ENCODE measurements at places on chromosomes 3 and 15.

DNA sequence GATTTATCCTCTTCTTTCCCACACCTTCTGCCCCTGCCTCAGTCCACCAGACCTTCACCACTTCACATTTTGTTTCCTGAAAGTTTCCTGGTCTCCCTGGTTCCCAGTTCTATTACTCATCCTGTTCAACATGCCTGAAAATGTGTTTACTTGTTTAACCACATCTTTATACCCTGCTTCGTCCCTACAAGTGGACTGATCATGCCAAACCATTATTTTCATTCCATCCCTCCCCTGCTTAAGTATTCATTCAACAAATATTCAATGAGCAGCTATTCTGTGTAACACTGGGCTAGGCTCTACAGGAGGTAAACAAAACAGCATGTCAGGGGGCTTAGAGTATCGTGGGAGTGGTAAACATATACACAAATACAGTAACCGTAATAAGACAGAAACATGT lies 5.5 kb downstream of the MYO5A start:
- DNase-seq: no peak

DNA sequence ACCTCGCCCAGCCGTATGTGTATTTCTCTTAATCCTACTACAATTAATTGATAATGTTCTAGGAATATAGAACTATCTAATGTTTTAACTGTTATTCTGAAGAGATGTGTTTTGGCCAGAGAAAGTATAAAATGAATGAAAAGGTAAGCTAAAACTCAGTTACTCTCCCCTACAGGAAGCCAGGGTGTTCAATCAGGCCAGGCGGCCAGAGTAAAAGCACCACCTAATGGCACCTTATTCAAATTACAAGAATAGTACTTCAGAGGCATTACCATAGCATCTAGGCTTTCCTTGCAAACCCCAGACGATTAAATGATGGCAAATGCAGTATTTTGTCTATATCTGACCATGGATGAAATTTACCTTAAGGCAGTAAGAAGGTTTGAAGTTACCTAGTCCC lies 10.4 kb downstream of the SLC12A8 start:
- DNase-seq: no peak

- no peak for DNase-seq
Measured at GRCh38 chr3:193132241-193132640, 108.8 kb upstream of the PLAAT1 start.

DNA sequence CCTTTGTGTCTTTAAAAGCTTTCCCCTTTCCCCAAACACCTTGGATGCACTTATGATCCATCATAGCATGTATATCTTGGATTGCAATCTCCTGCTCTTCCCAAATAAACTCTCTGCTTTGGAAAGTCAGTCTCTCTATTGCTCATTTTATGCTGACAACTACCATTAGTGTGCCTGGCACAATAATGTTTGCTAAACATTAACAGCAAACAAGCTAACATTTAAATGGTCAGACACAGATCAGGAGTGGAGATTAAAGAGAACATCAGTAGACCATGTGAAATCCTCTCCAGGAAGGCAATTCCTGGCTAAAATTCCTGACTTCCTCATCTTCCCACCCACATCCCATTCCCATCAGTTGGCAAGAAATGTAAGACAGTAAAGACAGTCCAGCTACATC lies 44.3 kb upstream of the EIF1B start:
- DNase-seq: no peak

GRCh38 chr3:5766848-5767247 lies 579.3 kb downstream of the EDEM1 start:
- DNase-seq: no peak

DNA sequence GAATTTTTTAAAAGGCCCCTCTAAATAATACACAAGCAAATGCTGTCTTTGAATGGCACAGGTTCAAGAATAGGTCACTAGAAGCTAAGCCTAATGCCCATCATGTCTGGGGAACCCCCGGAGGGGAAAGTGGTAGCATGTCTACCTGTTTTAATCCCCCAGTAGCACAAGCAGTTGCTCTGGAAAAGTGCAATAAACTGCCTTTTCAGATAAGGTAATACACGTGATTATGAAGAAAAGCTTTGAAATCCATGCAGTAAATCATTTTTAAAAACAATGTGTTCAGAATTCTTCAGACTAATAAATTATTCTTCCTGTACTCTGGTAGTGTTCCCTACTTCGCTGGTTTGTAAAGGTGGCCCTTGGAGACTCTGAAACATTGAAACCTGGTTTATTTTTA lies 922.2 kb downstream of the ROBO1 start:
- DNase-seq: no peak

DNA sequence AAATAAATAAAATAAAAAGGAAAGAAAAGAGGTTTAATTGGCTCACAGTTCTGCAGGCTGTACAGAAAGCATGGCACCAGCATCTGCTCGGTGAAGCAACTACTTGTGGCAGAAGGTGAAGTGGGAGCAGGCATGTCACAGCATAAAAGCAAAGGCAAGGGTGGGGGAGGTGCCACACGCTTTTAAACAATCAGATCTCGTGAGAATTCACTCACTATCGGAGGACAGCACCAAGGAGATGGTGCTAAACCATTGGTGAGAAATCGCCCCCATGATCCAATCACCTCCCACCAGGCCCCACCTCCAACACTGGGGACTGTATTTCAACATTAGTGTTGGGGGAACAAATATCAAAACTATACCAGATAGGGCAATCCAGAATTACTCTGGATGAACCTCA lies 15.3 kb downstream of the SCG3 start:
- DNase-seq: no peak

- DNase-seq: no peak
Measured at GRCh38 chr3:122858373-122858772, 63.5 kb downstream of the SLC49A4 start.

DNA sequence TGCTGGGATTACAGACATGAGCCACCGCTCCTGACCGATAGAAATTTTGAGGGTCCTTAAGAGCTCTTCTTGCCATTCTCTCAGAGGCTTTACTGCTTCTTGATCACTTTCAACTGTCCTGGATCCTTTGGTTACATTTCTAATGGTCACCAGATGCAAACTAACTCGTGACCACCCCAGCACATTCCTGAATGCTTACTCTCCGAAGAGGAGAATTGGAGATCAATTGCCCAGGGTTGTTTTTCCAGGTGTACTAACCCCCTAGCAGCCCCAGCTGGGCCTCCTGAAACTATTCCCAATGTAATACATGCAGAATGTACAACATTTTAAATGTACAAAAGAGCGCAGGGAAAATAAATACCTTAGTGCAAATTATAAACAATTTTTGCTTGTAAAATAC lies 65.1 kb upstream of the TBL1XR1 start:
- no peak for DNase-seq

DNA sequence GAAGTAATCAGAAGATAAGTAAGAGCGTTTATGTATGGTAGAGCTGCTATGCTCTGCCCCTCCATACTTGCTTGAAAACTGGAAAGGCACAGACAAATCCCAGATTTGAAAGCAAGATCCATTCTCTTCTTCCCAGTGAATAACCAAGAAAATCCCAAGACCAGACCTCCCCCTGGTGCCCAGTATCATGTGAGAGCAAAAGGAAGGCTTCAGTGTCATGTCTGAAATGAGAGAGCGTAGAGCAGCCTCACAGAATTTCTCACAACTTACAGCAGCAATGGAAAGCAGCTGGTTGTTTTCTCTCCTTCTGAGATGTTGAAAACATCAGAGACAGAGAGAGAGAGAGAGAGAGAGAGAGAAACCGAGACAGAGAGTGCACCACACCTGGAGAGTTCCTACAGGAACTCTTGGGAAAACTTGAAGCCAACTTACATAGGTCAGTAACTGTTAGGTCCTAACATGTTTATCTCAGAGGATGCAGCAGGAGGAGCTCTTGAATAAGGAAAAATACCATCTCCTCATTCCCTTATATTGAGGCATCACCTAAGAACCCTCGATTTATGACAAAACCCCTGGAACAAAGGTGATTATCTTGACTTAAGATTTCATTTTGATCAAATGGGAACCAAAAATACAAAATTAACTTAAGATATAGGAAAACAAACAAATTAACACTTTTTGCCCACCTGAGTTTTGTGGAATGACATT lies 273.3 kb downstream of the NSUN3 start:
- no peak for DNase-seq

GRCh38 chr15:92391640-92392039 lies 2.0 kb upstream of the ST8SIA2 start:
- DNase-seq: no peak

DNA sequence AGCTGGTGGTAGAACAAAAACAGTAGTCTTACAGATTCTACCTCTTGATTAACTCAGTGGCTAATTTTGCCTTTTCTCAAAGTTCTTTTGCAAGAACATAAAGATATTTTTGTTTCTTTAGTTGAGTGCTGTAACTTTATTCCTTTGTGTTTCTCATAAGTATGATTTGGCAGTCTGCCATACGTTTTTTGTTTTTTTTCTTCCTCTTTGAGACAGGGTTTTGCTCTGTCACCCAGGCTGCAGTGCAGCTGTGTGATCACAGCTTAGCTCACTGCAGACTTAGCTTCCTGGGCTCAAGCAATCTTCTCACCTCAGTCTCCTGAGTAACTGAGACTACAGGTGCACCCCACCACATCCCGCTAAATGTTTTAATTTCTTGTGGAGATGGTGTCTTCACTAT lies 22.4 kb downstream of the B3GNT5 start:
- DNase-seq: no peak

DNA sequence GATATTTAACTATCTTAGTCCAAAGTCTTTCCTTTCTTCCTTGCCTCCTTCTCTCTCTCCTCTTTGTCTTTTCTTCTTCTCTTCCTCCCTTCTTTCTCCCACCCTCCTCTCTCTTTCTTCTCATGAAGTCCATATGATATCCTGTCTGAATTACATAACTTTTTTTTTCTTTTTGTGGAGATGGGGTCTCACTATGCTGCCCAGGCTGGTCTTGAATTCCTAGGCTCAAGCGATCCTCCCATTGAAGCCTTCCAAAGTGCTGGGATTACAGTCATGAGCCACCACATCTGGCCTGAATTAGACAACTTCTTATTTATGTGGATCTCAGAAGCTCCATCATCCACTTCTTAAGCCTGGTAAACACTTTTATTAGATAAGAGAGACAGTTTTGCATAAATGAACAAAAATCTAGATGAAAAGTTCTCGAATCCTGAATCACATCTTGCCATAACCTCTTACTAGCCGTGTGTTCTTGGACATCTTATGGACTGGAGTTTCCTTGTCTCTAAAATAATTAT lies 206.5 kb downstream of the LPP start:
- DNase-seq: no peak

DNA sequence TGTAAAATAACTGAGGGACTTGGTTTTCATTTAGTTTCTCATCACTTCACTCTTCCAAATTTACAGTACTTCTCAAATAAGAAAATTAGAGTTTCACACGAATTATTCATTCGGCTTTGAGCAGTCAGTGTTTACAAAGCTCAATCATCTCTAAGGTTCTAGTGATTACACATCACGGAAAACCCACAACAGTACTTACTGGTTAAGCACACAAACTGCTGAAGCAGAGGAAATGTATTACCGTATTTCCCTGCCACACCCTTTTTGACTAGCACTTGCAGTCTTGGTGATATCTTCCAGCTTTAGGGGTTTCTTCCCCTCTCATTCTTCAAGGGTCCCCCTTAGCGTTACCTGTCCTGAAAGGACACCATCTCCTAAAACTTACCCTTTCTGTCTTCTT lies 164.8 kb upstream of the CDIN1 start:
- no peak for DNase-seq

GRCh38 chr3:44510000-44510368 lies 32.5 kb upstream of the ZNF445 start:
- DNase-seq: no peak

DNA sequence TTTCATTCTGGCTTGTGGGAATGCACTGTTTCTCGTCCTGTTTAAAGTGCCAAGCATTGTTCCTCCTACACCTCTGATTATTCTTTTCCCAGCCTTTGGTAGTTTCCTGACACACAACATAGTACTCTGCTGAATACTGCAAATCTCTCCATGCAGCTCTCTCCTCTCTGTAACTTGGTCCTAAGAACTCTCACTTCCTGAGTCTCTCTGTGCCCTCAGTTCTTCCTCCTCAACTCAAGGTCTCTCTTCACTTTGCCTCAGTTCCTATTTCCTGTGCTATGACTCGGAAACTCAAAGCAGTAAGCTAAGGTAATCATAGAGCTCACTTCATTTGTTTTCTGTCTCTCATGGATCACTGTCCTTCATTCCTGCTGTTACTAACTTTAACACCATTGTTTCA lies 113.4 kb downstream of the ZNF280D start:
- DNase-seq: no peak

DNA sequence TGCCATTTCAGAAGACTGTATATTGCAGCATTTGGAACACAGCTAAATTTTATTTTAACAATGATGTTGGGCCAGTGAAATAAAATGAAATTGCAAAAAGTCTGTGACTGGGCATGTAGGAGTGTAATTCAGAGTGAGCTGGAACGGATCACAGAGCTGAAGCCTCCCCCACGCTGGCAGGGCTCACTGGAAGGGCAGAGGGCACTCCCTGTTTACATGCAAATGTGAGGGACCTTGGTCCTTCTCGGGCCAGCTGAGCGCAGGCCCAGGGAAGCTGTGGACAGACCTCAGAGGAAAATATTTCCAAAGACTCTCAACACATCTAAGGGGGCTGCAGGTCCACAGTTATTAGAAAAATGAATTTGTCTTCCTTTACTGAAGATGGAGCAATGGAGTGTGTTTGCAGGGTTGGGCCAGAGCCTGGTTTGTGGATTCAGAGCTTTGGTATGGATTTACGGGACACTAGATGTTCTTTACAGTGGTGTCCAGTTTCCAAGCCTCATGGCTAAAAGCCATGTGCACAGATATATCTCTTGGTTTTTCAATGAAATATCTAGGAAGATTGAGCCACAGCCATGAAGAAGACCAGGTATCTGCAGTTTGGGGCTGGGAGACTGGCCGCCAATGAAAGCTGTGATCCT lies 32.0 kb downstream of the TRPM1 start:
- DNase-seq: no peak

- DNase-seq: no peak
Measured at GRCh38 chr15:96125721-96126415, 204.6 kb upstream of the NR2F2 start.

DNA sequence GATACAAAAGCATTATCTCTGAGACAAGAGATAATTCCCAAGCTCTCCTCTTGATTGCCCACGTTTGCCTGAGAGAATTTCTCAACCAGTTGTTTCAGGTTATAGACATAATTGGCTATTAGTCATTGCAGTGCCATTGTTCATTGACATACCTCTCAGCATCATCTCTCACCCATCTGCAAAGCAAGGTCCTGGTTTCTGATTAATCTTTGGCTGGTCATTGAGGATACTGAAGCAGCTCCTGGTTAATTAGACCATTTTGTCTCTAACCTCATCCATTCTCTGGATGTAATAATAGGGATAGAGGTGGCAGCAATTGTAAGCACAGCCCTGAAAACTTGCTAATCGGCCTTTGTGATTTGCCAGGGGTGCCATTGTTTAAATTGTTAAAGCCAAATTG lies 104.2 kb downstream of the CNTN6 start:
- DNase-seq: no peak

DNA sequence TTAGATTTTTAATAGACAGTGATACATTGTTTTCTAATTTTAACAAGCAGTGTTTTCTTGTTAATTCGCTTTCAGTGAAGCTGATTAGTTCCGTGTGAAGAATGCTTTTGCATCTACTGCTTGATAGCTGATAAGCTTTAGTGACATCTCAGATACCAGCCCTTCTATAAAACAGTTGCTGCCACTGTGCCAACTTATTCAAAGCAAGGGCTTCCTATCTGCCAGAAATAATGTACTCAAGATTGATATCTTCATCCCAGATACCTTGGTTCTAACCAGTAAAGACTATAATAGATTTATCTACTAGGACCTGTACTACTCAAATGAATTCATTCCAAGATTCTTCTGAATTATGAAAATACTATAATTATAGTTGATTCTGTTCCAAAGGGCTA lies 30.4 kb downstream of the RARB start:
- DNase-seq: no peak

GRCh38 chr3:69433969-69434325 lies 48.1 kb upstream of the FRMD4B start:
- no peak for DNase-seq
